ENCODE measurements at places on chromosomes 1 and 21.

DNA sequence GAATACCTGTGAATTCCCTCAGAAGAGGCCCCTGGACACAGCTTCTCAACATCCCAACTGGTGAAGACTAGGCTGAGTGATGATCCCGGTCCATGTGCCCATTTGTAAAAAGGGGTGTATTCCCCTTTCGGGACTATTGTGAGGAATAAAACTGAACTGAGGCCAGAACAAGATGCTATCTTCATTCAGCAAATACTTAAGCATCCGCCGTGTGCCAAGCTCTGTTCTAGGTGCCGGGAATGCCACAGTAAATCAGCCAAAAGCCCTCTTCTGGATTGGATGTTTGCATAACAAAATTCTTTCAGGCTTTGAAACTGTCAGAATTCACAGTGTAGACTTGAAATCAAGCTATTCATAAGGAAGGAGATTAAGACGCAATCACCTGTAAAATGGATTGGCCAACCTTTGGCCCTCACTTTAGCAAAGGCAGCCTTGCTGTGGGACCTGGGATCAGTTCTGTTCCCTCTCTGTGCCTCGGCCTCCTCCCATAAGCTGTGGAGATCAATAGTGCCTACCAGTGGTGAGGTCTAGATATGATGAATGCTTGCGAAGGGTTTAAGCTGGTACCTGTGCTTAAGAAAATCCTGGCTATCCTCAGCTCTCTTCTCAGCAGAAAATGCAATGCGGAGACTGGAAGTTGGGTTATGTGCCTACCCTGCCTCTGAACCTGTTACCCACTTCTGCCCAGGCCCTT is 1.8 kb downstream of the ALPL start:
- no peak for DNase-seq

DNA sequence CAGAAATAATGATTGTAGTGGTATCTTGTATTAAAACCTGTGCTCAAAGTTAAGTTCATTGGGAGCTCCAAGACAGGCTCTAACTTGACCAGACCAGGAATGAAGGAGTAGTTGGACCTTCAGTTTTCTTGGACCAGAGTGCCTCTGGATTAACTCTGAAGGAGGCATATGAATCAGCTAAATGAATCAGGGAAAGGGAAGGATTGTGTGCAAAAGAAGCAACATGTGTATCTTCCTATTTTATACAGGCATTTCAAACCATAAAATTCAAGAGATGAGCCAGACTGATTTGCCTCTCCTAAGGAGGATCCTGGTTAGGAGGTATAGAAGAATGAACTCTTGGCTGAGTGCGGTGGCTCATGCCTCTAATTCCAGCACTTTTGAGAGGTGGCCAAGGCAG is 71.4 kb downstream of the CC2D1B start:
- DNase-seq = no peak

DNA sequence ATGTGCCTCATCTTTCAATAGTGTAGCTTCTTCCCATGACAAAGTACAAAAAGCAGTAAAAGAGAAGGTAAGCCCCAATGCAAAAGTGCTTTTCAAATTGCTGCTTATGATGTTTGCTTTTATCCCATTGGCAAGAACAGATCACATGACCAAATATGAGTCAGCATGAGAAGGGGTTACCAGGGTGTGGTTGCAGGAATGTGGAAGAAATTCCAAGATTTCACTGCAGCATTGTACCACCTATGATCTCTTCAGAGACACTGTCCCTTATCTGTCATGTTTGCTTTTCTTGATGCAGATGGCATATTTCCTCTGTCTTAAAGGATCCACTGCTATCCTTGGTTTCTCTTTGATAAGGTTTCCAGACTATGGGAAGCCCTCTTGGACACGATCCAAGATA is 1006.9 kb upstream of the PRMT6 start:
- DNase-seq = no peak

GRCh38 chr1:243831463-243831862 is 18.6 kb downstream of the AKT3 start:
- no peak for DNase-seq

DNA sequence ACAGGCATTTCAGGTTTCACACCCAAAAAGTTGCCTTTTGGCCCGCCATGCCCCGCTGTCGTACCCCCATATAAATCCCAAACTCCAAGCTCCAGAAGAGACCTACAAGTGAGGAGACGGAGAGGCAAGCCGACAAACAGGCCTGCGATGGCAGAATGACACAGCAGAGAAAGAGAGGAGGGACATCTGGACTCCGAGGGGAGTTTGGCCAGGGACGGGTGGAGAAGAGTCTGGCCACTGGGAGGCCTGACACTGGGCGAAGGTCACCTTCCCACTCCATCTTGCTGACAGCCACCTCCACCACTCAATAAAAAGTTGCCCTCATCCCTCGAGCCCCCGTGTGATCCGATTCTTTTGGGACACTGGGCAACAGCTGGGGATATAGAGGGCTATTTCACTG is 1.9 kb upstream of the CFH start:
- no peak for DNase-seq

- no peak for DNase-seq
Measured at GRCh38 chr1:174877208-174877673, 122.5 kb upstream of the CACYBP start.

DNA sequence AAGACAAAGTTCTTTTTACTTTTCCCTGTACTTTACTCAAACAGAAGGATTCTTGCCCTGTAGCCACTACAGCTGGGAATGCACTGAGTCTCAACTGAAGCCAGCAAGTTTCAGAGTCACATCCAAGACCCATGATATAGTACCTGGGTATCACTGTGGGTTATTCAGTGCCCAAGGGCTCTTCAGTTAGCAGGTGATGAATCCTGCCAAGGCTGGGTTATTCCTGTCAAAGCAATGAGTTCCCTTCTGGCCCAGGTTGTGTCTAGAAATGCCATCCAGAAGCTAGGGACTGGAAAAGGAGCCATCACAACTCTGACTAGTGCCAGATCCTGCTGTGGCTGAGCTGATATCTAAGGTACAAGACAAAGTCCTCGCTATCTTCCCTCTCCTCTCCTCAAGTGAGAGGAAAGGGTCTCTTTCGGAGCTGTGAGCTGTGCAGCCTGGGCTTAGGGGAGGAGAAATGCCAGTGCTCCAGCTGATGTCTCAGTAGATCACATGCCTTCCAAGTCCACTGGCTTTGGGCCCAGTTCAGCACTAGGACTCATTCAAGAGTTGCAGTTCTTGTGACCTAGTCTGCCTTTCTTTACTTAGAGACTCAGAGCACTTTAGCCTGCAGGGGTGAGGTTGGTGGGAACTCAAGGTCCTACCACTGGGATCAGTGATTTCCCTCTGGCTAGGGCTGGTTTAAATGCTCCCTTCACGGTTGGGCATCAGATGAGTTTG is 369.4 kb downstream of the TBX15 start:
- DNase-seq = no peak

- no peak for DNase-seq
Measured at GRCh38 chr1:232969799-232970198, 19.4 kb downstream of the NTPCR start.

GRCh38 chr21:25878344-25878743 is 143.6 kb downstream of the GABPA start:
- DNase-seq = no peak

- DNase-seq = peak; percentile 18
Measured at GRCh38 chr1:184664042-184664660, 90.5 kb downstream of the EDEM3 start.

DNA sequence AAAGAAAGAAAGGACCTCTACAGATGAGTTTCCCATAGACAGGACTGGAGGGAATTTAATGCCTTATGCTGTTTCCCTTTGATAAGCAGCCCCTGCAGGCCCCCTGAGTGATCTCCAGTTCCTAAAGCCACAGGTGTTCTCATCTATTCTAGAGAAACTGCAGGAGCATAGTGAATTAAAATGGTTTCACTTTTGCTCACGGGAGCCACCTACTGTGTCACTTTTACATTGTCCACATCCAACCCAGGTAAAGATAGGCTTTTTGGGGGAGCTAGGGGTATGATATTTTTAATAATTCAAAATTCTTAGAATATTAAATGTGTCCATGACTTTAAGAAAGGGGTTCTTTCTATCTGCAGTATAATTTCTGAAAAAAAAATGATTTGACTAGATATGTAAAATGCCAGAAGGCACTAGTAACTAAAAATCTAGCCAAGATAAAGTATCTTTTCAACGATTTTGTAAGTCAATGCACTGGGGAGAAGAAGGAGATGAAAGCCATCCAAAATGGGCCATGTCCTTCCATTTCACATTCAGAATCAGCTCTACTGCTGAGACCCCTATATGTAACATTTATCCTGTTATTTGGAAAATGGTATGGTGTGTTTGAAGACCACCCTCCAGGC is 267.3 kb upstream of the DUSP10 start:
- no peak for DNase-seq

DNA sequence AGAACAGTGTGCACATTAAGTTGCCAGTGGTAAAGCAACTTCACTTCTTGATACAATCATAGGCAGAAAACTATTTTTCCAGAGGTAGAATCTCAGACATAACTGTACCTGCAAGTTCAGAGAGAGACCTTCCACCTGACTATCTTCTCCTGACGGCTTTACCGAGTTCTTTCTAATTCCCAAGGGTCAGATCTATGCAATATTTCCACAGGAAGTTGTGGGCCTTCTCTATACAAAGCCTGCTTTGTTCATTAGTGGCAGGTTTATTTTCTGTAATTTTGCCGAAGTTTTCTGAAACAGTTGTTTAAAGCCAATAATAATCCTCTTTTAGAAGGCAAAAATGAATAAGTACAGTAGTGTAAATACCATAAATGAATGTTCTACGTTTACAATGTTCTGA is 58.2 kb upstream of the RCC1 start:
- no peak for DNase-seq

- no peak for DNase-seq
Measured at GRCh38 chr1:116128664-116129063, 17.5 kb downstream of the MAB21L3 start.

DNA sequence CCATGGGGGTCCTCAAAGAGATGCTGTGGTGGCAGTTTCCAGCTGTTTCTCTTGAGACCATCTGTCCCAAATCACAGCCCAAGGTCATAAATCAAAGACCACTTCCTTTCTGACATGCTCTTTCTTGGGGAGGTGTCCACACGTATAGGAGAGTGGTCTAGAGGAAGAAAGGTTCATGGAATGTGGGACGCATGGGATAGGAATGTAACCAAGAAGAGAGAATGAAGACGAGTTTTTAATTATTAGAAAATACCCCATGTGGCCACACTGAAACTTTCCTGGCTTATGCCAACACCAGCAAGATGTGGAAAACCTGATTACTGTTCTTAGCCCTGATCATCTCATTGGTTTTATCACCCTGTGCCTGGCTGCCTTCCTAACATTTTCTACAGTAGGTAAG is 124.2 kb upstream of the IFFO2 start:
- peak; percentile 72 for DNase-seq

DNA sequence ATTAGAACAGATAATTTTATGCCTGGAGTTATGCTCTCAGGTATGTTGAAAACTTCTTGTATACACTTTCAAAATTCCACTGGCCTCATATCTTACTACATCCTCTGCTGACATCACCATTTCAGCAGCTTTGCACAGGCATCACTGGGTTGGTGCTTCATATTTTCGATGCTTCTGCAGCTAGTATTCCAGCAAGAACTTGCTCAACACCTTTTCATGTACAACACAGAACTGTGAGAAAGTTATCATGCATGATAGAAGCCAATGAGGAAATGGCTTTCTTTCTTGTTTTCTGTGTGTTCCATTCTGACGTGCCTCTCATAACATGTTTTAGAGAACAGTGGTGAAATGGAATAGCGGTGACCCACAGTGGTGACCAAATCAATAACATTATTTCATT is 5.1 kb upstream of the GBP5 start:
- no peak for DNase-seq

GRCh38 chr1:244833734-244834542 is 1.5 kb upstream of the COX20 start:
- peak; percentile 82 for DNase-seq

DNA sequence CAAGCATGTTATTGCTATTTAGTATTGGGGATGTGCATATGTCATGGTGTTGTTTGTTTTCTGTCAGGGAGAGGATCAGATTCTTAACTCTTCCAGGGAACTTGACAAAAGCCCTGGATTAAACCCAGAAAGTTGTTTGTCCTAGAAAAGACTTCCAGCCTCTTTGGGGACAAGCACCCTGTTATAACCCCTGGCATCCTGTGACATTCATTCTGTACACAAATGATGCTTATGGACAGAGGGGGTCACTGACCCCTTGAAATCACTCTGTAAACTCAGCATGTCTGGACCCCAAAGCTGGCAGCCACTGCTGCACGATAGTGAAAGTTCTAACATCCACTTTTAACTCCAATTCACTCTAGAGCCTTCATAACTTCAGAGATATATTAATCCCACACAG is 81.2 kb downstream of the PROX1 start:
- DNase-seq = no peak

DNA sequence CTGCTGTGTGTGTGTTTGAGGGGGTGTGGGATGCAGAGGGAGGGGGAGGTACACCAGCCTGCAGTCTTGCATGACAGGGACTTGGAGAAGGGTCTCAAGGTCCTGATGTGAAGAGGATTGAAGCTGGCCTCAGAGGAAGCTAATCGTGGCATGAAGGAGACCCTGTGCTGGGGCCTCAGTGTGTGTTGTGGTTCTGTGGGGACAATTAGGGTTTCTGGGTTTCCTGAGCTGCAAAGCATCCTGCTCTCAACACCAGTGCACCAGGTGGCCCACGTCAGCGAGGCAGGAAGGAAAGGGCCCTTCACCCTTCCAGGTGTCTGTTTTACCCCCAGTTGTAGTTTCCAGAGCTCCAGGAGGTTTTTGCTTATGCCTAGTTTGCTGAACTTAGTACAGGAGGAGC is 52.8 kb downstream of the TENT5C start:
- no peak for DNase-seq

DNA sequence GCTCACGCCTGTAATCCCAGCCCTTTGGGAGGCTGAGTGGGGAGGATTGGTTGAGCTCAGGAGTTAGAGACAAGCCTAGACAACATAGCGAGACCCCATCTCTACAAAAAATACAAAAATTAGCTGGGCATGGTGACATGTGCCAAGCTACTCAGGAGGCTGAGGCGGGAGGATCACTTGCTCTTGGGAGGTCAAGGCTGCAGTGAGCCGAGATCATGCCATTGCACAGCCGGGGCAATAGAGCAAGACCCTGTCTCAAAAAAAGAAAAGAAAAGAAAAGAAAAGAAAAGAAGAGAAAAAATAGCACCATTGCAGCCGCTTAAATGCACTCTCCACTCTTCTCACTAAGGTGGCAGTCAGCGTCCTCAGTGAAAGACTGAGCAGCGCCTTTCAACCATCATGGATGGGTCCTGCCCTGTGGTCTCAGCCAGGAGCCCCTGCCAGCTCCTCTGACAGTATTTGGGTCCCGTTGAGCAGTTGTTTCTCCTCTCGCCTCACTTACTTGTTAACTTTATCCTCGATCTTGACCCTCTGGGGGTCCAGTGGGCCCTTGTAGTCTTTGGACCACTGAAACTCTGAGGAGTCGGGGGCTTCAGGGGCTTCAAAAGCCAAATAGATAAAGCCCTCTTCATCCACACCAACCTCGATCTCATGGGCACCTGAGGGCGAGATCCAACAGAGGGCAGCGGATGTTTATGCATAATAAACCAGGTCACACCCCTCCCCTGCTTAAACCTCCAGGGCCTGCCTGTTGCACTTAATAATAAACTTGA is 36.9 kb downstream of the MYOM3 start:
- no peak for DNase-seq

- DNase-seq = no peak
Measured at GRCh38 chr1:169217636-169218035, 111.1 kb downstream of the ATP1B1 start.

- DNase-seq = peak; percentile 55
Measured at GRCh38 chr1:2205191-2205952, 10.8 kb upstream of the FAAP20 start.
